ENCODE measurements at places on chromosomes 2 and 18.

DNA sequence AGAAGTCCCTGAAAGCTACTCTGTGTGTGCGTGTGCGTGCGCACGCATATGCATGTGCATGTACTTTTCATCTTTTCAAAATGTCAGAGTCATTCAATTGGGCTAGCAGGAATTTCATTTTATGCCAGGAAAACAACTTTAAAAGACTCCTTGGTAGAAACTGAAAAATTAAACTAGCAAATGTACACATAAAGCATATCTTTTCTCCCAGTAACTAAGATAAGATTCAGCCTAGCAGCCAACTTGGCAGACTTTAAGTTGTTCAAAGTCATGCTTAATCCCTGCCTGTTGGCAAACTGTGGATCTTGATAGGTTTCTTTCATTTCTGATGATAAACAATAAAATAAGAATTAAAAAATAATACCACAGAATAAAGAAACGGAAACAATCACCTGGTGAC is 1129.1 kb downstream of the LRP1B start:
- DNase-seq = no peak

- no peak for DNase-seq
These were observed 255.9 kb upstream of the PXDN start for GRCh38 chr2:2000018-2000723.

GRCh38 chr2:188114014-188114413 is 177.7 kb upstream of the GULP1 start:
- no peak for DNase-seq

DNA sequence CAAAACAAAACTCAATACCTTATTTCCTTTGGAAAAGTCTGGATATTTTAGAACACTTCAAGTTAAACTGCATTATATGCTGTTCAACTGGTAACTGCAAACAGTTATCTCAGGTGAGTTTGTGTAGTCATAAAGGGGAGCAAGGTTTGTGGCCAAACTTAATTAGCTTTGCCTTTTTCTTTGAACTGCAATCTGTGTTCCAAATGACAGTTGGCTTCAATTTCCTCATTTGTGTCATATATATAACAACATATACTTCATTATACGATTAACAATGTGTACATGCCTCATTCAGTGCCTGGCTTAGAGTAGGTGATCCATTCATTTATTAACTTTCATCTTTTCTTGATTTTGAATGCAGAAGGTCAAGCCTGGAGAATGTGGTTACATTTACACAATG is 55.8 kb downstream of the KCNE4 start:
- no peak for DNase-seq

GRCh38 chr18:25077944-25078723 is 273.8 kb downstream of the ZNF521 start:
- no peak for DNase-seq

DNA sequence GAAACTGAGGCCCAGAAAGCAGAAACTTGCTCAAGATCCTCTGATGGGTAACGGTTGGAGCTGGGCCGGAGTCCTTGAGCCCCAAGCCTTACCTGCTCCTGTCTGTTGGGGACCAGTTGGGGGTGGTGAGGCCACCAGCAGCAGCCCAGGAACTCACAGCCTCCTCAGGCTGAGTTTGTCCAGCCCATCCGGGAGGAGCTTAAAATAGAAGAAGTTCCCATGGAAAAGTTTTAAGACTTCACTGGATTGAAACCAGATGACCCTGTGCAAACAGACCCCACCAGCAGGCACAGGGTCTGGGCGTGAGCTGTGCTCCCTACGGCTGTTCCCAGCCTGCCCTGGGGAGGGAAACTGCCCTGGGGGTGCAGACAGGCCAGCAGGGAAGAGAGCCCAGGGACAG is 40.6 kb upstream of the FOSL2 start:
- no peak for DNase-seq

GRCh38 chr18:57353137-57353939 is 981 bp downstream of the ST8SIA3 start:
- DNase-seq = no peak

DNA sequence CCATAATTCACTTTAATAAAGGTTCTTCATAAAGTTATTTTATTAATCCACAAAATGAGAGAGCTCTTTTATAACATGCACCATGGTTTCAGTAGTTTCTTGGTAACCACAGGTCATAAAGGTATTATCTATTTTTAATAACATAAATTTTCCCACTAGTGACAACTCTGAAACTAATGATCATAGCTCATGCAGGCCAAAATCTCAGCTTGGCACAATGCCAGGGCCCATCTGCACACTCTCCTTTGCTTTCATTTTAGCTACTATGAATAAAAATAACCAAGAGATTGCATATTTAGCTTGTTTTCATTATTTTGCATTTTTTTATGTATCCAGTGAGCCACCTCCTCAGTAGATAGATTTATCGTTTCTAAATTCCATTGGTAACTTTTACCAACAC is 691.8 kb upstream of the CHAC2 start:
- no peak for DNase-seq

Data from GM18507 (cell line).